ENCODE measurements at places on chromosomes 7 and 10.

DNA sequence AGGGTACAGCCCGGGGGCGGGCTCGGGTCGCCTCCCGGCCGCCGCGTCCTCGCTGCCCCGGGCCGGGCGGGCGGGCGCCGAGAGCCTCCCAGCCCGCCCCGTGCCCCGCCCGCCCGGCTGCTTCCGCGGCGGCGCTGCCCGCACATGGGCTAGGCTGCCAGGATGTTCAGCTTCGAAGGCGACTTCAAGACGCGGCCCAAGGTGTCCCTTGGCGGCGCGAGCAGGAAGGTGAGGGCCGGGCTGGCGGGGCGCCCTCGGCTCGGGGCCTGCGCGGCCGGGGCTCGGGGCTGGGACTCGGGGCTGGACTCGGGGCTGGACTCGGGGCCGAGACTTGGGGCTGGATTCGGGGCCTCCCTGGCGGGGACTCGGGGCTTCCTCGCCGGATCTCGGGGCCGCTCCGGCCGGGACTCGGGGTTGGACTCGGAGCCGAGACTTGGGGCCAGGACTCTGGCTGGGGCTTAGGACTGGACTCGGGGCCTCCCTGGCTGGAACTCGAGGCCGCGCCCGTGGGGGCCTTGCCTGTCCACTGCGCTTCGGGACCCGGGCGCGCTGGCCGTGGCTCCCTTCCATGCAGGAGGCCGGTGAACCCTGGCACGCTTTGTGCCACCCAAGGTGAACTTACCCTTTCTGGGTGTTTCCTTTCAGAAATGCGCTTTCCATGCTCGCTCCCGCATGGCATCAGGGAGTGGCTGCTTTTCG is 534 bp downstream of the UBE3C start:
- no peak for DNase-seq

GRCh38 chr7:30705596-30705995 is 23.3 kb upstream of the CRHR2 start:
- peak; percentile 18 for DNase-seq

DNA sequence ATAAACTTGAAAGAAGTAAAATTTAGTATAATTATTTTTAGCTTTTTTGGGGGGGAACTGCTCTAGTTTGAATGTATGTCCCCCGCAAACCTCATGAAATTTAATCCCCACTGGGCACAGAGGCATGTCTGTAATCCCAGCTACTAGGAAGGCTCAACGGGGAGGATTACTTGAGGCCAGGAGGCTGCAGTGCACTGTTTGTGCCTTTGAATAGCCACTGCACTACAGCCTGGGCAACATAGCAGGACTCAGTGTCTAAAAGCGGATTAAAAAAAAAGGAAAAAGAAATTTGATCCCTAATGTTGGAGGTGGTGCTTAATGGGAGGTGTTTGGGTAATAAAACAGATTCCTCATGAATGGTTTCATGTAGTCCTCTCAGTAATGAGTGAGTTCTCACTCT is 43.1 kb upstream of the PHF14 start:
- DNase-seq, result no peak

DNA sequence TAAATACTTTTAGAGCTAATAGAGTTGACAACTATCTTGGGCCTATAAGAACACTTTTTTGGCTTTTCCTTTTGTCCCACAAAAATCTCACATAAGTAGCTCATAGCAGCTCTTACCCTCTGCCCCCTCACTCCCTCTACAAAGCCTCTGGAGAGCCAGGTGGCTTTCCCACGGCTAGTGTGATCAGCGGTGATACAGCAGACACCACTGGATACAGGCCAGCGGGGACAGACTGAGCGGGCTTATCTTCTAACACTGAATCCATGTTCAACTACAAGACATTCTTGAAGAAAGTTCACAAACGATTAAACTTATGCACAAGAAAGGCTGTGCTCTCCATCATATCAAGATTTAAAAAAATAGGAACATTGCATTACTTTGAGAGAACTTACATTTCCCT is 377.2 kb downstream of the PARD3 start:
- peak; percentile 13 for DNase-seq

Measured in H7 (cell line).